ENCODE measurements at places on chromosomes 12 and 14.

- no peak for DNase-seq
Measured at GRCh38 chr12:101909646-101910045, 32.3 kb downstream of the DRAM1 start.

DNA sequence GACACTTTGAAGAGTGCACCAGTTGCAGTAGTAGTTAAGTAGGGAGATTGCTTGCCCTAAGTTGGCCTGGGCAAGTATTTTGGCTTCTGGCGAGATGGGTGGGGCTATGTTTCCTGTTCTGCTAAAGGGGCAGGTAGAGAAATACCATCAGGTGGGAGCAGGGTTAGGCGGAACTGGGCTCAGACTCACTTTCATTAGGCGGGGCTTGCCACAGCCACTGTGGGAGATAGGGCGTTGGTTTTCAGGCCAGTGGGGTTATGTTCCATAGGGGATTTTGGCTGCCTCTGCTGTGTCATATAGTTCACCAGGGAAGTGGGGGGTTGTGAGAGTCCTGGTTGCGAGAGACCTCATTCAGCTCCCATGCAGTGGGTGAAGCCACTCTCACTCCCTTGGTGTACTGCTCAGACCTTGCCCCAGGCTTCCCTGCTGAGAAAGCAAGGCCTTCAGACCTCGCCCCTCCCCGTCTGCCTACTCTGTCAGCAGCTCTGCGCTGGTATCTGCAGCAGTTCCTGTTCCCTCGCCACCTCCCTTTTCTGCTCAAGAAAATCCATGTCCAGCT lies 43.3 kb downstream of the AEBP2 start:
- DNase-seq, result no peak

GRCh38 chr14:79473651-79474050 lies 737.7 kb downstream of the DIO2 start:
- DNase-seq, result no peak

- peak; percentile 74 for DNase-seq
Measured at GRCh38 chr12:11718768-11719253, 69.3 kb downstream of the ETV6 start.

- DNase-seq, result no peak
Measured at GRCh38 chr14:87434680-87435079, 558.3 kb downstream of the GALC start.

DNA sequence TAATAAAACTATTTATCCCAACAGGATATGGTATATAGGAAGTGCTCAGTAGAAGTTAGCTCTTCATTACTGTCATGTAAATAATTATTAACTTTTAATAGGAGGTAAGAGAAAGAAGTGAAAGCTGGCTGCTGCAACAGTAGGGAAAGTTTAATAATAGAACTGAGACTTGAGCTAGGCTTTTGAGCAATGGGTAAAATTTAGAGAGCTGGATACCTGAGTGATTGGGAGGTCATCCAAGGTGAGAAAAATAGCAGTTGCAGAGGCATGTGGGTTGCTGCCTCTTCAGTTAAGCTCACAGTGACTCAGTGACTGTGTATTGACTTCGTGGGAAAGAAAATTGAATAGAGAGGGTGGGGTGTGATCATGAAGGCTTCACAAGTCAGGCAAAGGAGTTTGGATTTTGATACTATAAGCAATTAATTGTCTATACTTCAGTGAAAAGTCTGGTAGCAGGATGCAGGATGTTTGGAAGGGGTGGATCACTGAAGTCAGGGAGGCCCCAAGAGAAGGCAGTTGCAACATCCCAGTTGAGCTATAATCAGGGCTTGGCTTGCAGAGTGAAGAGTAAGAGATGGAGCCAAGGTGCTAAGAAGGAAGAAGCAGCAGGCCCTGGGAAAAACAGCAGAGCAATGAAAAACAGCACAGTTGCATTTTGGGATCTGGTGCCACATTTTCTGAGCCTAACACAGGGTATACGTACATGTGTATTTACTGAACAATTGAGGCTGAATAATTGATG lies 172.0 kb upstream of the FRMD6 start:
- no peak for DNase-seq
